Activated effector memory CD4-positive, alpha-beta T cell treated with anti-CD3 and anti-CD28 coated beads, Interleukin-2, amount 50 U/mL, for 16 hours (primary cell): ENCODE measurements at places on chromosomes 12 and 14.

DNA sequence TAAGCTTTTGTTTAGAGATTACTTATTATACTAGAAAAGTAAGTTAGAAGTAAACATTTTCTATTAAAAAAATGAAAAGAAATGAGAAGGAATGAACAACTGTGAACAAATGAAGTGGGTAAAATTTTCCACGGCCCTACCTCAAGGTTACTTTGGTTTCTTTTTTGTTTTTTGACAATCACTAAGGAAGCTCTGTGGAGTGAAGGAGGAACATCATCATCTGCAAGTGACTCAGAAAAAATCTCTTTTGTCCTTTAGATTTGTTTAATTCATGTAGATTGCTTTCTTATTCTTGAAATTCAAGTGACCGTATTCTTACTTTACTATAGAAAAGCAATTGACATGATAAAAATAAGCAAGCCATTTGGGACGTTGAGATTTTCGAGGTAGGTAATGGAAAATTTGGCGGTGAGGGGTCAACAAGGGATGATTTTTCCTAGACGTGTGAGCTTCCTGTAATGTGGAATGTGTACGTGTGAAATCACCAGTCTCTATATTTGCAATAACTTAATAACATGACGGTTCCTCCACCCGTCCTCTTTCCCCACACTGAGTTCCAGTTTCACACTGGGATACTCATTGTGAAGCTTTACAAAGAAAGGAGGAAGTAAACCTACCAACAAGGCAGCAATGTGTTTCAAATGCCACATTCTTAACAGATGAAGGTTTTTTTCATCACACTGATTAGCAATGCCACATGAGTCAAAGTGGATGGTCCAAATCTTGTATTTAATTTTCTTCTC lies 62.3 kb upstream of the EGLN3 start:
- DNase-seq: no peak

- no peak for DNase-seq
These were observed 7.4 kb upstream of the CCDC198 start for GRCh38 chr14:57501039-57501557.

- DNase-seq: no peak
These were observed 2.7 kb downstream of the KLRF1 start for GRCh38 chr12:9829982-9830381.

- no peak for DNase-seq
These were observed 141.8 kb upstream of the DYRK2 start for GRCh38 chr12:67506739-67507138.

- DNase-seq: no peak
These were observed 341.2 kb upstream of the NAV3 start for GRCh38 chr12:77489331-77489970.
